ENCODE measurements at places on chromosomes 12 and 14.

GRCh38 chr12:64633011-64633939 is 23.0 kb downstream of the RASSF3 start:
- DNase-seq = peak; percentile 16

DNA sequence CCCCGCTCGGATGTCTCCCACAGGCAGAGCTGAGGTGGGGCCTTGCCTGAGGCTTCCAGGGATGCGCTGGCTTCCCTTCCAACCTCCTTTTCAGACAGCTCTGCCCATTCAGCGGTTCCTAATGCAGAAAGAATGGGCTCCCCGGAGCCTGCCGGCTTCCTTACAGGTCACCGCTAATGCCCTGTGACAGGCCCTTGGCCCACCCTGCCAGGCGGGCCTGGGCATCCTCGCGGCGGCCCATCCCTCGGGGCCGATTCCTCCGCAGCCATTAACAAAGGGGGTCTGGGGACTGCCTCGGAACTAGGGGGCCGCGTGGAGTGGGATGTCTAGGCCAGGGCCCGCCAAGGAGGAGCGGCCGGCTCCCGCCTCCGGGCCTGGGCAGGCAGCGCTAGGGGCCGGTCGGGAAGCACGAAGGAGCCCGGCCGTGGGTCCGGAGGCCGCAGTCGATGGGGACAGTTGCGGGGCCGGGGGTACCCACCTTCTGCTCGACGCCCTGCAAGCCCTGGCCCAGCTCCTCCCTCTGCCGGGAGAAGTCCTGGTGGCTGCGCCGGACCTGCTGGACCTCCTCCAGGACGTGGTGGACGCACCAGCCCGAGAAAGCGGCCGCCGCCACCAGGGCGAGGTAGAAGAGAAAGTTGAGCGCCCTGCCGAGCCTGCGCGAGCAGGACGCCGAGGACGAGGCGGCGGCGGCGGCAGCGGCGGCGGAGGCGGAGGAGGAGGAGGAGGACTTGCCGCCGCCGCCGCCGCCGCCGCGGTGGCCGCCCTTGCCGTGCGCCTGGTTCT is 738 bp downstream of the CKAP4 start:
- peak; percentile 17 for DNase-seq

DNA sequence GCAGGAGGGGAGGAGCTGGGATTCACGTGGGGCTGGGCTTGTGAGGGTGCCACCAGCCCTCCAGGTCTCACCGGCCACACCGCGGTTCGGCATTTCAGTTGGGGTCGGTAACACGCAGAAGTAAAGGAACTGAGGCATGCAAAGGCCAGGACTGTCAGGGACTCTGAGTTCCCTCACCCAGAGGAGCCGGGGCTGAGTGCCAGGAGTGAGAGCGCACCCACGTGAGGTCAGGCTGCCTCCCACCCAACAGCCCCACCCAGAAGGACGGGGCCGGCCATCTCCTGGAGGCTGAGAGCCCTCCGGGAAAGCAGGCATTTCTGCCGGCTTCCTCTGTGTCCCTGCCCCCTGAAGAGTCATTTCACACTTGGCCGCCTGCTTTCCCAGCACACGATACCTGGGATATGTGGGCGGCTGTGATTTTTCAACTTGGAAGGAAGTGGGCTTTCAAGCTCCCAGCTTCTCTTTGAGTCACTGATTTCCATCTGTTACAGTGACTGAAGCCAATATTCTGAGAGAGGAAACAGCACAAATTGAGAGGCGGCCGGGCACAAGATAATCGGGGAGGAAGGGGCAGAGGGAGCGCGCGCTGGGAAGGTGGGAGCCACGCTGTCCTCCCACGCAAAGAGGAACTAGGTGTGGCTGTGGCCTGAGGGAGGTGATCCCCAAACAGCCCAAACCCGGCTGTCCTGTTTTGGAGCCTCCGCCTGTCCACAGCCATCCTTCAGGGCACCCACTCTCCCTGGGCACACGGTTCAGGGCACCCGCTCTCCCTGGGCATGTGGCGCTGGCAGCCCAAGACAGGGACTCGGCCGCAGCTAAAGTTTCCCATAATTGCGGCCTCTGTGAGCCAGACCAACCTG is 19.0 kb downstream of the GALNT9 start:
- no peak for DNase-seq

DNA sequence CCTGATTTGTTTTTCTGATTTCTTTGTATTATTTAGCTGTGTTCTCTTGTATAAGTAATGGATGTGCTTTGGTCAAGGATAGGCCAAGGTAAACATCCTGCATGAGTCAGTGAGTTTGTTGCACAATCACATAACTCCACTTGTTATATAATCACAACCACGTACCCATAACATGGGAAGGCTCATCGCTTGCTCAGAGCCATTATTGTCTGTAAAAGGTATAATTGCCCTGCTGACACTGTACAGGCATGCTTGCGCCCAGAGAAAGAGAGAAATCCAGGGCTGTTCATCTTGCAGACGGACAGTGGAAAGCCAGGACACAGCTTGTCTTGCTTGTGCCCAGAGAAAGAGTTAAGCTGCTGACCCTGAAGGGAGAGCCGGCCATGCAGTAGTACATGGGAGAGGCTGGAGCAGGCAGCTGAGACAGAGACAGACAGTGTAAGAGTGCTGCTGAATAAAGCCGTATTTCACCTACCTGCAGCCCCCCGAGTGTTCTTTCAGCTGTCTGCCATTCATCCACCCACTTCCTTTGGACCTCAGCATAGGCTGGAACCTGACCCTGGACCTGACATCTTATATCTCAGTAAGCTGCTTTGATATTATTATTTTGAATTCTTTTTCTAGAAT is 174.7 kb upstream of the DAAM1 start:
- peak; percentile 9 for DNase-seq

- no peak for DNase-seq
These were observed 186.4 kb downstream of the ITPR2 start for GRCh38 chr12:26646571-26646970.

- no peak for DNase-seq
These were observed 9.2 kb upstream of the TIGAR start for GRCh38 chr12:4311776-4312175.

DNA sequence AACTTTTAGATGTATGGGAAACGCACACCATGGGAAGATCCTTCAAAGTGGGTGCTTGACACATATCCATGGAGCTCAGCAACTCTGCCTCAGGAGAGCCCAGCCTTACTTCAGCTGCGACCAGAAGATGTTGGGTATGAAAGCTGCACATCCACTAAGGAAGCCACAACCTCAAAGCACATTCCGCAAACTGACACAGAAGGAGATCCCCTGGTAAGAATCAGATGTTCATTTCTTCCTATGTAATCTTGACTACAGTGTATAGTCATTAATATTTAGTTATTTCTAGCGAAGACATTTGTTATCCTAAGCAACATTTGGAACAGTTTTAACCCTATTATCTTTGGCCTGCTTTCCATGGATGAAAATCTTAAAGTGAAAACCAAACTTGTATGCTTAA is 374.2 kb downstream of the NAV3 start:
- DNase-seq = no peak

GRCh38 chr12:128767518-128767917 is 56.2 kb downstream of the SLC15A4 start:
- DNase-seq = no peak

- no peak for DNase-seq
These were observed 22.3 kb downstream of the ZFC3H1 start for GRCh38 chr12:71641390-71641789.

- DNase-seq = no peak
These were observed 9.1 kb downstream of the KRT83 start for GRCh38 chr12:52312086-52312485.

DNA sequence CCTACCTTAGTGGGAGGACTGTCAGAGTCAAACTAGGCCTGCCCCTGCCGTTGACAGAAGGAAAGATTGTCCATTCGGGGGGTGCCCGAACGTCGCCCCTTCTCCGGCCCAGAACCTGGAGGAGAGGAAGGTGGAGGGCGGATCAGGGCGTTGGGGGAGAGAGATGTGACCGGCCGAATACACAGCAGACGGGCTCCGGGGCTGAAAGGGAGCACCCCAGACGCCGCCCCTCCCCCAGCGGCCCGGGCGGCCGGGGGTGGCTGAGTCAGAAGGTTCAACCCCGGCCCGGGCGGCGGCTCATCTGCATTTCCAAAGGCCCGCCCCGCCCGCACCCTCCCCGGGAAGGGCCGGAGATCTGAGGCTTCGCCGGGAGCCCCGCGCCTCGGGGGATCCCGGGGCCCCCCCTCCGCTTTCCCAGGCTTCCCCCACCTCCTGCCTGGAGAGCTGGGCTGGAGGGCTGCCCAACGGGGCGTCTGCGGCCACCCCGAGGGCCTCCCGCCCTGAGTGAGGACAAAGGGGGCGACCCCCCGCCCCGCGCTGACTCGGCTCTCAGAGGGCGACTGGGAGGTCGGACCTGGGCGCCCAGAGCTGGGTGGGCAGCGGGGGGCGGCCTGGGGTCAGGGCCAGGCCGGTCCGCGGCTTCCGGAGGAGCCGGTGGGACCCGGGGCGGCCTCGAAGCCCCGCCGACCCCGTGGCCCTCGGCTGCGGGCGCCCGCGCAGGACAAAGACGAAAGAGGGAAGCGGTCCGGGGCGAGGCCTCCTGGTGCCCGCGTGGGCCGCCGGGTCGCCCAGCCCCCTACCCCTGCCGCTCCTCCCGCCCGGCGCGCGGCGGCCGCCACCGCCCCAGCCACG is 3.7 kb upstream of the SETD1B start:
- peak; percentile 84 for DNase-seq

- DNase-seq = no peak
These were observed 56.8 kb downstream of the BTG1 start for GRCh38 chr12:92088805-92089204.

DNA sequence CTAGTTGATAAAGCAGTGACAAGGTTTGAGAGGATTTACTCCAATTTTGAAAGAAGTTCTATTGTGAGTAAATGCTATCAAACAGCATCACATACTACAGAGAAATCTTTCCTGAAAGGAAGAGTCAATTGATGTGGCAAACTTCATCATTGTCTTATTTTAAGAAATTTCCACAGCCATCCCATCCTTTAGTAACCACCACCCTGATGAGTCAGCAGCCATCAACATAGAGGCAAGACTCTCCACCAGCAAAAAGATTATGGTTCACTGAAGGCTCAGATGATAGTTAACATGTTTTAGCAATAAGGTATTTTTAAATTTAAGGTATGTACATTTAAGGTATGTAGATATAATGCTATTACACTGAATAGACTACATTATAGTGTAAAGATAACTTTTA is 122.1 kb upstream of the ARHGAP5 start:
- DNase-seq = no peak

DNA sequence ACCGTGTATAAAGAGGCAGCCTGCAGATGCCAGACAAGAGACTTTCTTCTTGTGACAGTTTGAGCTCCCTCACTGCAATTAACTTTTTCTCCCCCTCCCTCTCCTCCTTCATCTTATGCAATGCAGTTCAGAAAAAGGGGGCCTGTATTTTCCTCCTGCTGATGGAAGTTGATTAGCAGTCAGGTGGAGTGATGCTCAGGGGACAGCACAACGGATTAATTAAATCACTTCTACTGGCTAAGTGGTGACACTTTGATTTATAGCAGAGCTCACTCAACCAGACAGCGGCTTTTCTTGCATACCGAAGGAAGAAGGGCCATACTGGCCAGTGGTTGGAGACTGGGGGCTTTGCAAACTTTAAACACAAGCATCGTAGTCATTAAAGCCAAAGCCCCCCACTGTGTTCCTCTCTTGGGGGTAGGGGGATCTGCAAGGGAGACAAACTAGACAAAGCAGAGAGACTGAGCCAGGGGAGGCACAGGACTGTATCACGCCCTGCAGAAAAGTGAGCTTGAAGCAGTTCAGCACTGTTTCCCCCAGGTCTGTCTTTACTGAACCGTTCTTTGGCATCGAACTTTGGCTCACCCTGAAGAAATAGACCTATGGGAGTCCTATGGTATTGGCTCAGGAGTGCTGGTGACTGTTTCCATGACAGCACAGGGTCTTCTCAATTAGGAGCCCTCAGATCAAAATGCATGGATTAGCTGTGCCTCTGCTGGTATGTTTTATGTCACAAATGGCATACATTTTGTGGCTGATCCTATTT is 47.7 kb downstream of the SPRING1 start:
- no peak for DNase-seq
